ENCODE measurements at places on chromosomes 2 and 18.

- no peak for DNase-seq
These were observed 22.2 kb downstream of the KCNG2 start for GRCh38 chr18:79819968-79820351.

GRCh38 chr2:145124085-145124484 lies 604.2 kb upstream of the ZEB2 start:
- DNase-seq: no peak

GRCh38 chr2:232873292-232873908 lies 3.3 kb downstream of the SNORC start:
- no peak for DNase-seq

DNA sequence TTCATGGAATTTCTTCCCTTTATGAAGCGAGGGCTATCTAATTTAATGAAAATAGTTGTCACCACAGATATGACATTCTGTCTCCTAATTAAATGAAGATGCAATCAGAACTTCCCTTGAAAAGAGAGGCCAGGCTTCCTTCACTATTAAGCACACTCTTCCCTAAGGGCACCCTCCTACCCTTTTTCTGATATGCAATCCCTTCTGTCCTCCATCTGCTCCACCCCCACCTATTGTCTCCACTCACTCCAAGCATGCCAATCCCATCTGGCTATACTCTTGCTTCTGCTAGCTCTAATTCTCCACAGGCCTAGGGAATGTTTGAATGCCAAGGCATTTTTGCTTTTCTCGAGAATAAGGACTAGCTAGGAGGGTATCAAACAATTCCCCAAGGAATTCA lies 818.4 kb upstream of the FSHR start:
- DNase-seq: peak; percentile 97

- DNase-seq: no peak
These were observed 30.1 kb upstream of the ITGA6 start for GRCh38 chr2:172397148-172397834.

GRCh38 chr18:6781796-6782195 lies 52.3 kb downstream of the ARHGAP28 start:
- no peak for DNase-seq

DNA sequence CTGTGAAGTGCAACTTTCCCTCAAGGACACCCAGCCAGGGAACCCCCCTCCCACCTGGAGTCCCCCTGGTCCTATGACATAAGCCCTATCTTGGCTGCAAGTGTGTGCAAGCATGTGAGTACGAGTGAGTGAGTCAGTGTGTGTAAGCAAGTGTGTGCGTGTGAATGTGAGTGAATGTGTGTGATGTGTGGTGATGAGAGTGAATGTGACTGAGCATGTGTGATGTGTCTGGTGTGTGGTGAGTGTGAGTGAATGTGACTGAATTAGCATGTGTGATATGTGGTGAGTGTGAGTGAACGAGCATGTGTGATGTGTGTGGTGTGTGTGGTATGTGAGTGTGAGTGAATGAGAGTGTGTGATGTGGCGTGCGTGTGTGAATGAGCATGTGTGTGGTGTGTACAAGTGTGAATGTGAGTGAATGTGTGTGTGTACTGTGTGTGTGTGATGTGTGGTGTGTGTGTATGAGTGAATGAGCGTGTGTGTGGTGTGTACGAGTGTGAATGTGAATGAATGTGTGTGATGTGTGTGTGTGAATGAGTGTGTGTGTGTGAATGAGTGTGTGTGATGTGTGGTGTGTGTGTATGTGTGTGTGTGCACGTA lies 68.8 kb upstream of the SMAD7 start:
- no peak for DNase-seq

- no peak for DNase-seq
These were observed 6.8 kb downstream of the SERPINE2 start for GRCh38 chr2:224032283-224032682.

DNA sequence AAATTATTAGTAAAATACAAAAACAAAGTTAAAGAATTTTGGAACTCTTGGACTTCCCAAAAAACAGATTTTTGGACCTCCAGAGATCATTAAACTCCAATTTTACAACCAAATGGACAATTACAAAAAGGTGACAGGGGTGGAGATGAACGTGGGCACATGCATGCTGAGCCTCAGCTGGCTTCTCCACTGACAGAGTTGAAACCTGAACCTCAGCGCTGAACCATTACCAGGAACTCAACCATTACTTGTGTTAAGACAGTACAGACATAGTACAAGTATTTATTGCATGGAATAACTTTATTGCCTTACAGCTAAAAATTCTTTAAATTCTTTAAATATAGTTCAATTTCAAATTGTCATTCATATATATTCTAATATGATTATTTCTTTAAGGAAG lies 33.0 kb upstream of the KIDINS220 start:
- no peak for DNase-seq

- no peak for DNase-seq
These were observed 1057.2 kb upstream of the TMEFF2 start for GRCh38 chr2:193251909-193252308.

DNA sequence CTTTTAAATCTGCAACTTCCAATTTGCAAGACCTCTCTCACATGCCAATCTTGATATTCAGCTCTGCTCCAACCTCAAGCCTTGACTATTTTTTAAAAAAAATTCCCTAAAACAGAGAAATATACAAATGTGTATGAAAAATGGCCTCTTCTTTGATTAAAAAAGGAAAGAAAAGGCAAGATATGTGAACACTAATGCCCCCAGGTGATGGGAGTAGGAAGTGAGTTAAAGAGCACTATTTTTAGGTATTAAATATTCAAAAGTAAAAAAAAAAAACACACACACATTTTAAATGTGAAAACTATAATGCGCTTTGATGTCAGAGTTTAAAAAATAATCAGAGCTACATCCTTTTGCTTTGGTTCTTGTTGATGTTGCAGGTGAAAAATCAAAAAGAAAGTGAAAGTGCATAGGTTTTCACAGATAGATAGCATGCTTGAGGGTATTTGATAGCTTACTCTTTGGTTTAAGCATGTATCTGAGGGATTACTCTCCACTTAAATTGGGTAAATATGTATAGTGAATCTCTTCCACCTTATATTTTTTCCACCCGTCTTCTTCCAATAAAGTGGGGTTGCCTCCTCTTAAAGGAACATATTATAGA lies 406.0 kb upstream of the POU3F3 start:
- no peak for DNase-seq

- no peak for DNase-seq
These were observed 87.3 kb downstream of the ALK start for GRCh38 chr2:29834036-29834540.

- no peak for DNase-seq
These were observed 78.1 kb upstream of the PDE1A start for GRCh38 chr2:182504903-182505302.

DNA sequence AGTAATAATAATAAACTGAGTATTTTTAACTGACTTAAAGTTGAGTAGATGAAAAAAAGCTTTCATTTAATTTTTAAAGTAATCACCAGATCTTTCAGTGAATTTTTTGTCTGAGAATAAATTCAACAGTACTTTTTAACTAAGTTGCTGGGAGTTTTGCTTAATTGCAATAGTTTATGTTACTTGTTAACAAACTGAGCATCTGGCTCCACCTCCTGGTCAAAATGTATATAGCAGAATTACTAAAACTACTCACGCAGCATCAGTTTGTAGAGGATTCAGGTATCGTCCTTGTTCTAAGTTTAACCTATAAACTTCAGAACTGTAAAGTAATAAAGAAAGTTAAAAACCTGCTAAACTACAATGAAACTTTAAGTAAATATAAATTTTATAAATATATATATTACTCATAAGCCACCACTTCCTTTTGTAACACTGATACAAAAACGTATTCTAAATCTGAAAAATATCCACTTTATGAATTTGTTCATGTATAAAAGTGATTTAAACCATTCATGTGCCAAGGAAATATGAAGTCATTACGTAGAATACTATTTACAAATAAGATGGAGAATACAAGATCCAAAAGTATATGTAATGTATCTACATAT lies 21.3 kb downstream of the NOL10 start:
- DNase-seq: peak; percentile 81

GRCh38 chr18:79630281-79631095 lies 49.1 kb upstream of the CTDP1 start:
- DNase-seq: no peak

DNA sequence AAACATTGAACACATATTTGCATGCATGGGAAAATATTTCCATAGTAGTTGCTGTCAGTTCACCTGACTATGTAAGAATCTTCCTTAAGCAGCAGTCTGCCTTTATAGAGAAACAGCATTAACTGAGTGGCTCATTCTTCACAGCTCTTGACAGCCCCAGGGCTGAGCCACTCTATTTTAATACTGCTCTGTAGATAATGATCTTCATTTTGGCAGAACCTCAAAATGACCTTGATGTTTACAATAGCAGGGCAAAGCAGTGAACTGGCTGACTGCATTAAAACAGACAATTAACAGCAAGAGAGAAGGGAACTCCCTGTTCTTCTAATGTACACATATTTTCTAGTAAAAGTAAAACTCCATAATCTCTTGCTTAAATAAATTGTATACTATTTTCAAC lies 580.6 kb upstream of the SOX11 start:
- DNase-seq: peak; percentile 19

GRCh38 chr2:38494394-38494793 lies 108.3 kb downstream of the HNRNPLL start:
- DNase-seq: no peak

- no peak for DNase-seq
These were observed 172.7 kb upstream of the LRATD1 start for GRCh38 chr2:14459786-14460325.

DNA sequence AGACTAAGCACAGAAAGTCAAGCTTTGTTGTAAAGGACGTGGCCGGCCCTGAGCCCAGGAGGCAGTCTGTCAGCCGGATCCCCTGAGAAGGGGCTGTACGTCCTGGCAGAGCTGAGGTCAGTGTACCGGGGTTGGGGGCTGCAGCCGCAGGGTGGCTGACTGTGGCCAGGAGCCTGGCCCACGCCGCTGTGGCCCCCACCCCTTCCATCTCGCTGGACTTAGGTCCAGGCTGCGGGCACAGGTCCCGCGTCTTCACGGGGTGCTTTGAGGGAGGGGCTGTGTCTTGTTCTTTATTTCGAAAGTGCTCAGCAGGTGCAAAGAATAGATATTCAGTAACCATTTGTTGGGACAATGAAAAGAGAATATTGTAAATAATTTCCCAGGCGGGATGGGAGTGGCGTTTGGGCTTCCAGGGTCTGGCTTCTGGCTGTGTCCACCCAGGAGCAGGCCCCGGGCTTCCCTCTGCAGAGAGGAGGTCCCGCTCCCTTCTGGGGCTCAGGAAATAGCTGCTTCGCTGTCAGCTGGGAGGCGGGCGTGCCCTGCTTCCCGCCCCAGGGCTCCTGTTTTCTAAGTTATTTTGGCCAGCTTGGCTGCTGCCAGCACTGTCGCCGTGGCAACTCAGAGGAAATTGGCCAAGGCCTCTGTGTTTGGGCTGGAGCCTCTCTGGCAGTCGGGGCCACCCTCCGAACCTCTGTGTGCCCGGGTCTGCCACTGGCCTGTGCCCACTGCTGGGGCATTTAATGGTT lies 7.4 kb downstream of the NFATC1 start:
- DNase-seq: no peak

DNA sequence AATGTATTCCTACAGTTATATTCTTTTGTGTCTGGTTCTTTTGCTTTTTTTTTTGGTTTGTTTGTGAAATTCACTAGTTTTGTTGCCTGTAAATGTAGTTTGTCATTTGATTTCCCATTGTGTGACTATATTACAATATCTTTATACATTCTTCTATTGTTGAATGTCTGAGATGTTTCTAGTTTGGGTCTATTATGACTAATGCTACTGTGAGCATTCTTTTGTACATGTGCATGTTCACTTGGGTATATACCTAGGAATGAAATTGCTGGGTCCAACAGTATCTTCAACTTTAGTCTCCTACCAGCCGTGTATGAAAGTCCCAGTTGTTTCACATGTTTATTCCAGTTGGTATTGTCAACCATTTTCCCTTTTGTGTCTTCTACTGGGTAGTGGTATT lies 112.7 kb upstream of the RBMS1 start:
- no peak for DNase-seq

GRCh38 chr18:49904871-49905555 lies 91.7 kb upstream of the ACAA2 start:
- no peak for DNase-seq

- no peak for DNase-seq
These were observed 104.8 kb upstream of the FN1 start for GRCh38 chr2:215540658-215541057.

DNA sequence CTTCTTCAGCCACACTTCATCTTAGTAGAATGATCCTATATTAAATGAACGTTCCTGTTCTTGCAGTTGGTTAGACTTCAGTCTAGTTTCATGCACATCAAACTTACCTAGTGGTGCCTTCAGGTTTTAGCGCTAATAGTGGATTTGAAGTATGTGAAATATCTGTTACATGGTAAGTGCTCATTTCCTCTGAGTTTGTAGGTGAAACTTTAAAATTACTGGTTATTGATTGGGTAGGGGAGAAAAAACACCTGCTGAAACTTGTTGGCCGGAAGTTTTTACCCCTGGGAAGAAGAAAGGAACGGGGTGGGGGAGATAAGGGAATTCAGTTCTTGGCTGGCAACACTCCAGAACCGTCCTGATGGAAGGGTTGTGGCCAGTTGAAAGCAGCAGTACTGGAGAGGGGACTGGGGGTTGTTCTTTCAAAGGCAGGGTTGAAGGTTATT lies 112.8 kb downstream of the SPTBN1 start:
- DNase-seq: no peak

DNA sequence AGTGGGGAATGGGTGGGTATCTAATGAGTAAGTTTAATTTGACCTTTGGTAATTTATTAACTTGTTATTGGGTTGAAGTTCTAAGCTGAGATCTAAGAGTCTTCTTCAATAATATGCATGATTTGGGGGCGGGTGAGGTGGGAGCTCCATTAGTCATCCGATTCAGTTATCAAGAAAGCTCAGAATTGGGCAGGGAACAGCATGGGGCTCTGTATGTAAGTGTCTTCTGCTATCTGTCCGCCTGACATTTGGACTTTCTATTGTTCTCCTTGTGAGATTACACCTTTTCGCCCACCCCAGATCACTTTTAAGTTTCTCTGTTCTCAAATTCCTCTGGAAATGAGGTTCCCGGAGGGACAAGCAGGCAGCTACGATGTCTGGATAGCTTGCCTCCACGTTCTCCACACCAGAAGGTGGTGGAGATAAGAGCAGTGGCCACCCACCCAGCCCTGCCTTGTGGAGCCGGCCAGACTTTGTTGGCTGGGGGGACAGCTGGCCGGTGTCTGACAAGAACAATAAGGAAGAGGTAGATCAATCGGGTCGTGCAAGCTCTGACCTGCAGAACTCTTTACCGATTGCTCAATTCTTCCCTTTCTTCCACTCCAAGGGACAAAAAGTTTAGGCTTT lies 75.5 kb upstream of the GATA6 start:
- no peak for DNase-seq

GRCh38 chr2:224570328-224570993 lies 14.7 kb downstream of the CUL3 start:
- DNase-seq: peak; percentile 59

GRCh38 chr18:72197591-72197990 lies 346.6 kb downstream of the CBLN2 start:
- no peak for DNase-seq

GRCh38 chr18:47390410-47391024 lies 139.1 kb upstream of the SKOR2 start:
- DNase-seq: no peak

GRCh38 chr2:210366675-210367080 lies 51.7 kb upstream of the MYL1 start:
- no peak for DNase-seq

Data from NCI-H1694 treated with DMSO at 0.1 percent for 48 hours (cell line).